Activated T-cell treated with anti-CD3 and anti-CD28 coated beads for 4 hours (primary cell): ENCODE measurements at places on chromosomes 2 and 18.
A peak's percentile ranks its signal among the peaks of the same experiment; 100 is the strongest.

DNA sequence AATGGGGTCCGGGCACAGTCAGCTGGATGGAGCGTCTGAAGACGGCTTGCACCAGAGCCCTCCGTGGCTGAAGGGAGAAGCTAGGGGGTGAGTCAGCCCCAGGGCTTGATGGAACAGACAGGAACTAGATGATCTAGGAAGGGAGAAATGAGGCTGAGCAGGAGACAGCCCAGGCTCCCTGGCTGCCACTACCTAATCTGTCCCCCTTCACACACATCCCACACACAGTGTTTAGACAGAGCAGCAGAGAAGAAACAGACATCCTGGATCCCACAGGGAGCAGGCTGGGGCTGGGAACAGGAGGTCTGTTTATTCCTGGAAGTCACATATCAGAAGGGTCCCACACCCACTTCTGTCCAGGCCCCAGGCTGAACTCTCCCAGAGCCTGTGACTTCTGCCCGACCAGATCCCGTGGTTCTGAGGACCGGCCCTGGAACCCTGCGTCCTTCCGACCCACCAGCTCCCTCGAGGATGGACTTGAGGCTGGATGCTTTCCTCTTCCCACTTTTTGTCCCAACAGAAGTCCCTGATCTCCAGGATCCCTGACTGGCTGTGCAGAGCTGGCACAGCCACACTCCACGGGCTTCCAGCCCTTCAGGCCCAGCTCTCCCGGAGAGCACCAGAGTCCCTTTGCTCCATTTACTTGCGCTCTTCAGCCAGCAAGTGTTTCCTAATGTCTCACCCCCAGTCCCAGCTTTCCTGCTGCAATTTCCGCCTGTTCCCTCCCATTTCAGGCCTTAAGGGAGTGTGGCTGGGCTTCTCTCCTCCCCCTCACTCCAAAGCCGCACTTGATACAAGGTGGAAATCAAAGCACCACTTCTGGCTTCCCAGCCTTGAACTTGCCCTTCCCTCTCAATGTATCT, 1.5 kb upstream of the GPBAR1 start:
- DNase-seq = no peak

DNA sequence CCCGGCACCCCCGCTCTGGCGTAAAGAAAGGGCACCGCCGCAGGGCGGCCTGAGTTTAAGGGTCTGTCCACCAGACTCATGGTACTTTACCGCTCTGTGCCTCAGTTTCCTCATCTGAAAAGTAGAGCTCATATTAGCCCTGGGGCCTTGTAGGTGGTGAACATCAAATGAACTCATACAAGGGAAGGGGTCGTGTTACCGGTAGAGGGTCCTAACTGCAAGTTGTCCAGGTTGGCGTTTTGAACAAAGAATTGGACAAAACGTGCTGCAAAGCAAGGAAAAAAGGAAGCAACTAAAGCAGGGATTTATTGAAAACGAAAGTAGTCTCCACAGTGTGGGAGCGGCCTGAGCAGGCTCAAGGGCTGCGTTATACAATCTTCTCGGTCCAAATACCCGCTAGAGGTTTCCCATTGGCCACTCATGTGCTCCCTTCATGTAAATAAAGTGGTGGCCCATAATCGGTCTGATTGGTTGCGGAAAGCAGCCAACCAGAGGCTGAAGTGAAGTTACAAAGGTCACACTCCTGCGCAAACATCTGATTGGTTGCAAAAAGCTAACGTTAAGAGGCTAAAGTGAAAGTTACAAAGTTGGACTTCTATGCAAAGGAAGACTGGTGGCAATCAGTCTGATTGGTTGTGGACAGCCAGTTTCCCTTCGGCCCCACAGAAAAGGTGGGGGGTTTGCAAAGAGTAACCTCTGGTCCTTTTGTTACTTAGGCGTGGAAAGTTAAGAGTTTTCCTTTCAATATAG, 80.7 kb upstream of the LDLRAD4 start:
- DNase-seq = peak; percentile 38

GRCh38 chr18:32732165-32732564, 40.7 kb downstream of the KLHL14 start:
- no peak for DNase-seq

DNA sequence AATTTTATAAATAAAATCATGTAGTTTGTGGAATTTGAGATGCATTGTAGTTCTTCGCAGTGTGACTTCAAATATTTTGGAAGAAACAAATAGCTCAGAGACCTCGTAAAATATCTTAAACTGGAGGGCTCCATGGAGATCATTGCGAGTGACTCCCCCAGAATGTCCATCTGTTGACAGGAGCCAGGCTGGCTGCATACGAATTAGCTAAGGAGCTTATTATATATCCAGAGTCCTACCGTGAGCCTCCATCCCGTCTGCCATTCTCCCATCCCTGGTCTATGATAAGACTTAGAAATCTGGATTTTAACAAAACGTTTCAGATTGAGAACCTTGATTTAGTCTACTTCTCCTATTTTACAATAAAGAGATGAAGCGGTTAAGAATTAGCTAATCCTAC, 80.2 kb downstream of the MSH2 start:
- DNase-seq = no peak

DNA sequence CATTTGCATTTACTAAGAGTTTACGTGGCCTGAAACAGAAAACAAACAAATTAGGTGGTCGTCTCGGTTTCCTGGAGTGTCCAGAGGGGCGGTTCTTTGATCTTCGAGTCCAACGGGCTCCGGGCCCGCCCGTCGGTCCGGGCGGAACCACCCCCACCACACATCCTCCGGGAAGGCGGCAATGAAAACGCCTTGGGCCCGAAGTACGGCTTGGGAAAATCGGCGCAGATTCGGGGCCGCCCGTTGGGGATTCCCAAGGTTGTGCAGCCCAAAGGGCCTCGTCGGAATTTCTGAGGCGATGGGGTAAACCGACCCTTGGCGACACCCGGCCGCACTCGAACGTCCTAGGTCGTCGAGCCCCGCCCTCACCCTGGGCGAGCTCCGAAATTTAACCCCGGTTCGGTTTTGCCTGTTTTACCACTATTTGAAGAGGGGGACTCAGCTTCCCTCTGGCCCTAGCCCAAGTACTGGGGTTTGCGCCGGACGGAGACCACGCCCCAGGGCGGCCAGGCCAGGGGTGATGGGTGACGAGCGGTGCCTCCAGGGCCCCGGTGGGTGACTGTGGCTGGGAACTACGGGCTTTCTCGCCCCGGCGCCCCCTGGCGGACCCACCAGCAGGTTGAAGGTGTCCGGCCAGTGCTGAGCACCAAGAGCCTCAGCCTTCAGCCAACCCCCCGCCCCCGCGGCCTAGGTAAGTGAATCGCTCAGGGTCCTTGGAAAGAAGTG, 1.9 kb upstream of the CFAP53 start:
- peak; percentile 65 for DNase-seq

DNA sequence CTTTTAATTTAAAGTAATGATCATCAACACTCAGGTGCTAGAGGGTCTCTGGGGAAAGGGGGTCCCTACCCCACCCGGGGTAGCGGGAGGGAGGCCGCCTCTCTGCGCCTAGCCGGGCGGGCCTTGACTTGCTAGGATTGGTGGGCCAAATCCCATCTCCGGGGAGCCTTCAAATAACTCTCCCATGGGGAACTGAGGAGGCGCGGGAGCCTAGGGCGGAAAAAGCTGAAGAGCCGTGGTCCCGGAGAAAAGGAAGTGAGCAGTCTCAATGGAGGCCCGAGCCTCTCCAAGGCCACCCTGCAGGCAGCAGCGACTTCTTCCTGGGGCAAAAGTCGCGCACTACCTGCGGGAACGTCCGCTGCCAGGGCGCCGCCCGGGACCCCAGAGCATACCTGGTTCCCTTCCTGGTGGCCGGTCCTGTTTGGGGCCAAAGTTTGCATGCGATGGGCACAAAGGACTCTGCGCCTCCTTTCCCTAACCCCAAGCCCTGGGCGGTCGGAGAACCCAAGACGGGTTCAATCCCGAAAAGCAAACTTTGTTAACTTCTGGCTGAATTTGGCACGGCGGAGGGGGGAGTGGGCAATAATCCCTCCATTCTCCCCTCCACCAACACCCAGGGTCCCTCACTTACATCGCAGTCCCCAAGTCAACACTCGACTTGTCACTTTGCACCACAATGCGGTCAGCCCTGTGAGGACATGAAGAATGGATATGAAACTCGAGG, 13.6 kb downstream of the EN1 start:
- no peak for DNase-seq

DNA sequence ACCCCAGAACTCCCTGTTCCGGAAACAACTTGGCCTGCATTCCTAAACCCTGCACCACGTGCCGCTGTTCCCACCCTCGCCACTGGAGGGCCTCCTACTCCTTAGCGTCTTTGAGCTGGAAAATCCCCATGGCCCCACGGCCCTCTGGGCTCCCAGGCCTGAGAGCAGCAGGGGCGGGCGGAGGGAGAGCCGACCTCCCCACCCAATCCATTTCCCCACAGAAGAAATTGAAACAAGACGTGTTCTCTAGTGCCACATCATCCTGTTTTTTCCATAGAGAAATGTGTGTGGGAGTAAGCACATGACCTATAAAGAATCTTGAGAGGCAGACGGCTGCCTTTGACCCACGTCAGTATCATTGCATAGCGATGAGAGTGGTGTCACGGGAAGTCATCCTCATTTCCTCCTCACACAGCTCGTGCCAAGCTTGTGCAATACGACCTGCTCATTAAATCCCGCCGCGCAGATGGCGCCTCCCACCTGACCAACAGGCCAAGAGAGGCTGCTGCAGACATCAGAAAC, 79.2 kb downstream of the LAMA1 start:
- no peak for DNase-seq

GRCh38 chr2:168642873-168643272, 159.6 kb upstream of the NOSTRIN start:
- no peak for DNase-seq

DNA sequence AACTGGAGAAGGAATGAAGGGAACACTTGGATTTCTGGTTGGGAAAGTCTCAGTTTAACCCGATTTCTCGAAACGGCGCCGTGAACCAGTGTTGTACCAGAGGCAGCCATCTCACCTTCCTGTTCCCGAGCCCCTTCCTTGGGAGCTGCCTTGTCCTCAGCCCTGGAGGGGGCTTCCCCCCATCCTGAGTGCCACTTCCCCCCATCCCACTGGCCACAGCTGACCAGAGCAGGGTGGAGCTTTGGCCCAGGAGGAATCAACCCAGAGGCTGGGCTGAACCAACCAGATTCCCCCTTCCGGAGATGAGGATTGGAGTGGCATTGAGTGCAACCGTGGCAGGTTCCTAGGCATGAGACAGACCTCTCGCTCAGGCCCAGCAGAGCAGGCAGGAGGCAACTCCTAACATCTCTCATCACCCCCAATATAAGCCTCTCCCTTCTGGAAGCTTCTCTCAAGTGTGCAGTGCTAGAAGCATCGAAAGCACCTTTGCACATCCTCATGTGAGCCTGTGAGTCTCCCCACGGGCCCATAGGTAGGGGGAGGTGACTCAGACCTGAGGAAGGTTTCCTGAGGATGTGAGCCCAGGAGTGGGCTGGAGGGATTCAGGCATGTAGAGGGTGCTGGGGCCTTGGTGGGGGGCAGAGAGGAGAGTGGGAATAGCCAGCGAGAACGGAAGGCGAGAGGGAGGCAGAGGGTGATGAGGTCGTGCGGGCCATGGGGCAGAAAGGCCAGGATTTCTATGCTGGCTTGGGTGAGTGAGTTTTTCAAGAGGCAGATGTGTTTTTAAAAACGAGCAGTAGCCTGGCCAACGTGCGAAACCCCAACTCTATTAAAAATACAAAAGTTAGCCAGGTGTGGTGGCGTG, 11.9 kb downstream of the NGEF start:
- DNase-seq = no peak

DNA sequence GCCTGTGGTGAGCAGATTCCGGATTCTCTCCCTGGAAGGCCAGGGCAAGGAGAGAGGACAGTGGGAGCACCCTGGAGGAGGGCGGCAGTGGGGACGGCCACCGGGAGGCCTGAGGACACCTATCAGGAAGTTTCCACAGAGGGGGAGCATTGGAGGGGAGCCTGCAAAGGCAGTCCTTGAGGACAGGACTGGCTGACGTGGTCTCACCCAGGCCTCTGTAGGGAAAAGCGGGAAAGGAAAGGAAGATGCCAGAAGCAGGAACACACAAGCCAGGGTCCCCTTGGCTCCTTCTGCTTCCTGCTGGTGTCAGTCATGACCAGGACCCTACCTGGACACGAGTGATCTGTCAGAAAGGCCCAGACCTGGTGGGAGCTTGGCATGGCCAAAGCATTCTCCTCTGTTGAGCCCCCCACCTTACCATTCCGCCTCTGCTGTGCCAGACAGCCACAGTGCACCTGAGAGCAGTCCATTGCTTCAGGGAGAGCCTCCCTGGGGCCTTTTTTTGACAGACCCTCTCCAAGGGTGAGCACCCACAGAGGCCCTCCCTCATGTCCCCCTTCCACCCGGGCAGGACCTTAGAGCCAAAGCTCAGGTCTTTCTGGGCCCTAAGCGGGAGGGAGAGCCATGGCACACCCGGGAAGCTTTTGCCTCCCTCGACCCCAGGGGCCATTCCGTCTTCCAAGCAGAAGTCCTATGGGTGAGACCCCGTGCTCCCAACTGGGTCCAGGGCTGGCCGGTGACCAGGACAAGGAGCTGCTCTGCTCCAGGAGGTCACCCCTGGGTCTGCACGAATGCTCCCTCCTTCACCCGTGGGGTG, 333.1 kb downstream of the DYSF start:
- no peak for DNase-seq

DNA sequence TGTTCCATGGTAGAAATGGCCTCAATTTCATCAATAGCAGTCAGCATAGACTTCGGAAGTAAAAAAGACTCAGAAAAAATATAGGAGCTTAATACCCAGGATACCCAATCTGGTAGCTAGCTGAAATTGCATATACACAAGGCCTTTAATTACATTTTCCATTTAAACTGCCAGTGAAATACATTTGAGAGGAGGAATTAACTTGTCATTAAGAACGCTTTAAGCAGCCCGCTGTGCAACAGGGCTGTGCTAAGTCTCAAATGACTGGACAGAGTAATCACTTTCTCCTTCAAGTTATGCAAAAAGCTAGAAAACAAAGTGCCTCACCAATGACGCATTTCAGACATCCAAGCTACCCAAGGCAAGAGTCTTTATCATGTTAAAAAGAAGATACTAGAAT, 558.8 kb downstream of the MBD2 start:
- no peak for DNase-seq

DNA sequence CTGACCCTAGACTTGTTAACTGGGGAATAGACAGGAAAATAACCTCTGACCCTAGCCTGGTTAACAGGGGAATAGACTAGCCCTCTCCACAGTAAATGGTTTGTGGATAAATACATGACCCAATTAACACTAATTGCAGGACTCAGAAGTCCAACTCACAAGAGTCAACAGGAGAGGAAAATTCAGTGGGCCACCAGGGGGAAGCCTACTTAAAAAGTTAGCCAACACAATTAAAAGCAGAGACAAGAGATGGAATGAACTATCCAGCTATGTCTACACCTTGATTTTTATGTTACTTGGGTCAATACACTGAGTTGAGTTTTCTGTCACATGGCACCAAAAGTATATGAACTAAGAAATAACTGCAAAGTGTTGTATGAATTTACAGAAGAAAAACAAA, 158.8 kb upstream of the SLC39A10 start:
- DNase-seq = peak; percentile 63

DNA sequence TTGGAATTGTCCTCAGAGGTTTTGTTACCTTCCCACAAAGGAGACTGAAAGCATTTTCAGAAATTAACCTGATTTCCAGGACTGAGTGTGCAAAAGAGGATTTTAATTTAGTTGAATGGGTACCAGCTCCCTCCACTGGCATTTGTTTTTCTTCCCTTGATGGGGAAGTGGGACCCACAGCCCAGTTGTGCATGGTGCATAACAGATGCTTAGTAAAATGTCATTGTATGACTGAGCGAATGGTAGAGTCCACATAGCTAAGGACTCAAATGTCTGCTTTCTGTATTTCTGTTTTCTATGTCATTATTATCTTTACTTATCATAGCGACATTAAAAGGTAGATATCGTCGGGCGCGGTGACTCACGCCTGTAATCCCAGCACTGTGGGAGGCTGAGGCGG, 75.5 kb upstream of the RAPH1 start:
- no peak for DNase-seq

GRCh38 chr18:13474907-13475545, 251.3 kb downstream of the FAM210A start:
- DNase-seq = no peak
